ENCODE measurements at places on chromosomes 6 and 20.

DNA sequence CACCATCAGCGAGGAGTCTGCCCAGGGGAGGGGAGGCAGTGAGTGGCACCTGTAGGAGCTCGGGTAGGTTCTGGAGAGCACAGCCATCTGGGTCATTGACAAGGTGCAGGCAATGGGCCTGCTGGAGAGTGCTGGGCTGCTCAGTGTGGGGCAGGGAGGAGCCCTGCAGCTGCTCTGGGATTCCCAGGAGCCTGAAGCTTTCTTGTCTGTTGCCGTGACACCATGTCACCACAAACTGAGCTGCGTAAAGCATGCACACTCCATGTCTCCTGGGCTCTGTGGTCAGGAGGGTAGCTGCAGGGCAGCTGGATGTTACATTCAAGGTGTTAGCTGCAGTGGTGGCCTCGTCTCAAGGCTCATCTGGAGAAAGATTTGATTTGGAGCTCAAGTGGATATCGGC is 4.5 kb upstream of the SLC22A1 start:
- no peak for DNase-seq

GRCh38 chr20:2137552-2138201 is 36.0 kb downstream of the STK35 start:
- no peak for DNase-seq

GRCh38 chr6:41814629-41815028 is 27.1 kb downstream of the TOMM6 start:
- DNase-seq: no peak

DNA sequence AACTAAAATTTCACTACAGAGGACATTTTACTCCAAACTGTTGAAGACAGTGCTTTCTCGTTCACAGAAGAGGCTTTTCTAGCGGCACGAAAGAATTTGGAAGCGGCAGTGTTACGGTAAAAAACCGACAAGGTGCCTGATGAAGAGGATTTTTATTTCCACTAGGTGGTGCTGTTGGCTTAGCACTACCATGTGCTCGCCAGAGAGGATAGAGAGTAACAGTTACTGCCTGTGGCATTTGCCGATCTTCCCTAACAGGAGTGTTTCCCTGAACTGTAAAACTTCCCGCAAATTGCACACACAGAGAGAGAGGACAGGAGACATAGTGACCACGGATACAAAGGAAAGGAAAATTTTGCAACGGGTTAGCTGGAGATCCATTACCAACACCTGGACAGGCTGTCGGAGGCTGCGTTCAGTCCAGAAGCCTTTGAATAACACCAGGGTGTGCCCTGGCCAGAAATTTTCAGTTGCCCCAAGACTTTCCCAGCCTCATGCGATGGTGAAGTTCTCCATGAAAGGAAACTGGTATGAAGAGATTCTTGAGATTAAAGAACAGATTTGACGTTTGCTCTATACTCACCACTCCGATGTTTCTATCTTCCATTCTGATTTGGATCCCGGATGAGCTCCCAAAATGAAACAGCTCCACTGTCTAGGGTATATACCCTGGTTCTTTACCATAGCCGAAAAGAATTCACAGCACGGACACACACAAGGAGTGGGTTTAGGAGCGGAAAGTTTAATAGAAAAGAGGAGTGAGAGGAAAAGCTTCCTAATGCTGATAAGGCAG is 48.1 kb downstream of the HLA-DPB1 start:
- no peak for DNase-seq

GRCh38 chr6:31900917-31901414 is 920 bp downstream of the ZBTB12 start:
- DNase-seq: no peak

DNA sequence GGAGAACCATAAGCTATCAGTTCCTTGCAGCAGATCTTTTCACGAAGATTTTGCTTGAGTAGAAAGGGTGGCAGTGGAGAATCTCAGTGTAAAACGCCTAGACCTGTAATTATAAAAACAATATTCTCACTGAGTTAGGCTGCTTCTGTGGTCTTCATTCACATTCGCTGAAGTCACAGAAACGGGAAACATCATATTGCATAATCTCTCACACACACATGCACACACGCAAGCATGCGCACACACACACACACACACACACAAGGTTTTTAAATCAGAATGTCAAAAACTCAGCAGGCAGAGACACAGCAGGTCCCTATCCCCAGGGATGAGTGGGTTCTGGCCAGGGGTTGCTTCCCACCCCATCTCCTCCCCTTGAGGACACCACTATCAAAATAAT is 175.5 kb downstream of the ATXN1 start:
- DNase-seq: no peak

DNA sequence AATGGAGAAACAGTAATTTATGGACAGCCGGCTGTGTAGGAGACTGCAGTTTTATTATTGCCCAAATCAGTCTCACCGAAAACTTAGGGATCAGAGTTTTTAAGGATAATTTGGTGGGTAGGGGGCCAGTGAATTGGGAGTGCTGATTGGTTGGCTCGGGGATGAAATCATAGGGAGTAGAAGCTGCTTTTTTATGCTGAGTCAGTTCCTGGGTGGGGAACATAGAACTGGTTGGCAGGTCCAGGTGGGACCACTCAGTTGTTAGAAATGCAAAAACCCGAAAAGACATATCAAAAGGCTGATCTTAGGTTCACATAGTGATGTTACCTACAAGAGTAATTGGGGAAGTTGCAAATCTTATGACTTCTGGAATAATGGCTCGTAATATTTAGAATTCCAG is 59.3 kb downstream of the DOP1A start:
- DNase-seq: no peak

DNA sequence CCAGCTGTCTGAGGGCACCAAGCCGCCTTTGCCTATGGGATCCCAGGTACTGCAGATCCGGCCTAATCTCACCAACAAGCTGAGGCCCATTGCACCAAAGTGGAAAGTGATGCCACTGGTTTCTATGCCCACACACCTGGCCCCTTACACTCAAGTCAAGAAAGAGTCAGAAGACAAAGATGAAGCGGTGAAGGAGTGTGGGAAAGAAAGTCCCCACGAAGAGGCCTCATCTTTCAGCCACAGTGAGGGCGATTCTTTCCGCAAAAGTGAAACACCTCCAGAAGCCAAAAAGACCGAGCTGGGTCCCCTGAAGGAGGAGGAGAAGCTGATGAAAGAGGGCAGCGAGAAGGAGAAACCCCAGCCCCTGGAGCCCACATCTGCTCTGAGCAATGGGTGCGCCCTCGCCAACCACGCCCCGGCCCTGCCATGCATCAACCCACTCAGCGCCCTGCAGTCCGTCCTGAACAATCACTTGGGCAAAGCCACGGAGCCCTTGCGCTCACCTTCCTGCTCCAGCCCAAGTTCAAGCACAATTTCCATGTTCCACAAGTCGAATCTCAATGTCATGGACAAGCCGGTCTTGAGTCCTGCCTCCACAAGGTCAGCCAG is 283.0 kb downstream of the TSHZ2 start:
- no peak for DNase-seq

DNA sequence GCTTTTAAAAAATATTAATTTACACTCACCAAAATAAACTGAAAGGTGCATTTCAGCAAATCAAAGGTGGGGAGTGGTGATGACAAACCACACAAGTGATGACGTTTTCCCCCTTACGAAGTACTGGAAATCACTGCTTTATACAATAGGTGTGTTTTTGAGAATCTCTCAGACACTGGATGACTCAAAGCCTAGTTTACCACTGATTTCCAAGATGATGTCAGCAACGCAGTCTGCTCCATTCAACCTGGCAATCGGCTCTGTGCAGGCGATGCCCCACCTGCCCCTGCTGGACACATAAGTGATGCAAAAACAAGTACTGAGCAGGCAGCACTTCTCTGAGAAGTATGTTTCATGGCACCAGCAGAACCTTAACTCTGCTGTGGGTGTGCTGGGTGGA is 114.4 kb downstream of the SOD2 start:
- DNase-seq: no peak

GRCh38 chr6:117143647-117144046 is 121.7 kb upstream of the VGLL2 start:
- DNase-seq: no peak

DNA sequence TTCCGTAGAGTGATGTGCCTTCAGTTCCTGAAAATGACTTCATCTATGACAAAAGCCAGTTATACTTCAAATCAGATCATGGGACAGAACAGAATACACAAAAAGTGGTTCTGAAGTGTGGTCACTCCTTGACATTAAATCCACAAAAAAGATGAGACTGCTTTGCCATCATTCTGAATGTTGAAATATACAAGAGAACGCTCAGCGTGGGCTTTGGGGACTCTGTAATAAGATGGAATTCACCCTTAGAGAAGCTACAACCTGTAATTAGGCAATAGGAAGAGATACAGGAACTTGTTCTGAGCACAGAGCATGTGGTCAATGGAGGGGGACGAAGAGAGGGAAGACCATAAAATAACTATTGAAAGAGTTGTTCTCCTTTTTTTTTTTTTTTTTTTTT is 184.3 kb downstream of the CARMIL1 start:
- DNase-seq: no peak

GRCh38 chr6:34969662-34970265 is 80.7 kb downstream of the ANKS1A start:
- no peak for DNase-seq

GRCh38 chr6:42436825-42437224 is 14.9 kb downstream of the TRERF1 start:
- DNase-seq: no peak

GRCh38 chr6:4611429-4612129 is 164.6 kb upstream of the CDYL start:
- no peak for DNase-seq

DNA sequence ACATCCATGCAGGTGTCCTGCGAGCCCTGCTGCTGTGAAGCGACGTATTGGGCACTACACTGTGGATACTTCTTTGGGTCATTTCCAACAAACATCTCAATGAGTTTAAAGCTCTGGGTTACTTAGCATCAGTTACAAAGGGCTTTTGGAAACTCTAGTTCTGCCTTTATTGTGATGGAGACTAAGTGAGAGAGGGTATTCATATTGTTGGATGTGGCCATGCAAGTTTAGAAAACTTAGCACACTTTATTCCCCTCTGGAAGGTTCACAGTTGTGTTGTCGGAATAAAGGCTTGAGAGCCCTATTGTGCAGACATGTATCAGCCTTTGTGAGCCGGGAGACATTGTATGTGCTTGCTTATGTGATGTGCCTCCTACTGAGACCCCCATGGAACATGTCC is 22.1 kb downstream of the DUSP22 start:
- DNase-seq: no peak

GRCh38 chr20:17343091-17343490 is 116.3 kb downstream of the PCSK2 start:
- DNase-seq: no peak

GRCh38 chr20:59587570-59587969 is 16.8 kb upstream of the PHACTR3 start:
- DNase-seq: no peak

DNA sequence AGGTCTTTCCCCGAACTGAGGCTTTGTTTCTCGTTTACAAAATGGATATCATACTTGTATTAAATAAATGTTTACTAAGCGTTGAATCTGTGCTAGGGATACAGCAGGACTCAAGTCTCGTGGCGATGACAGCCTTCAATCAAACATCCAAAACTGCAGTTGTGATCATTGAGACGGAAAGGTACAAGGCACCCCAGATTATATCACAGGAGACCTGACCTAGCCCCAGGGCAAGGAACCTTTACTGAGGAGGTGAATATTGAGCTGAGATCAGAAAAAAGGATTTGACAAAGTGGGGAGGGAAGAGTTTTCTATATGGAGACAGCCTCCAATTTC is 476 bp downstream of the AAR2 start:
- no peak for DNase-seq

- DNase-seq: no peak
These were observed 118.4 kb downstream of the JPH2 start for GRCh38 chr20:44068316-44069201.

DNA sequence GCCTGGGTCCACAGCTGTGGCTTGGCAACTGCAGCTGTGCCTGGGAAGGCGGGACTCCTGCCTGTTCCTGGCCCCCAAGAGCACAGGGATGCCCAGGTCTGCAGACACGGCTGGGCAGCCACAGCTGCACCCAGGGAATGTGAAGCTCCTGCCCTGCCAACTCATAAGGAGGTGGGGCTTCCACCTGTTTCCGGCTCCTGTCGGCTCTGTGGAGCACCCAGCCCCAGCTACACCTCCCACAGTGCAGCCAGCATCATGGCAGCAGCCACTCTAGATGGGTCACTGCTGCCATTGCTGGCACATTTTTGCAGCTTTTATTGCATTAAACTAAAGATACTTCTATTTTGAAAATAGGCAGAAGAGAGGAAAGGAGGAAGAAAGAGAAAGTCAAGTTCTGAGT is 207.9 kb downstream of the SAMD5 start:
- no peak for DNase-seq

GRCh38 chr6:16216501-16217155 is 21.8 kb upstream of the GMPR start:
- no peak for DNase-seq

DNA sequence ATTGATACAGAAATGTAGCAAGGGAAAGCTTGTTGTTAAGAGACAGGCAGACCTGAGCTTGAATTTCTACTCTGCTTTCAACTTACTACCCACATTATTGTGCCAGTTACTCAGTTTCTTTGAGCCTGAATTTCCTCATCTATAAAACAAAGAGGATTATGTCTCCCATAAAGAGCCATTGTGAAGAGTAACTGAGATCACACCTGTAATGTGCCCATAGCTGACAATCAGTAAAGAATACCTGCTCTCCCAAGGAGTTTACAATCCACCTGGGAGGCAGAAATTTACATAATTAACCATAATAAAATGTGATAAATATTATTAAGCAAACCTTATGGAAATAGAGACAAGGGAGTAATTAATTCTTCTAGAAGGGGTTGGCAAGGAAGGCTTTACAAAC is 204.9 kb downstream of the EPM2A start:
- no peak for DNase-seq

- DNase-seq: no peak
These were observed 495.2 kb downstream of the PREX1 start for GRCh38 chr20:48332555-48332954.

DNA sequence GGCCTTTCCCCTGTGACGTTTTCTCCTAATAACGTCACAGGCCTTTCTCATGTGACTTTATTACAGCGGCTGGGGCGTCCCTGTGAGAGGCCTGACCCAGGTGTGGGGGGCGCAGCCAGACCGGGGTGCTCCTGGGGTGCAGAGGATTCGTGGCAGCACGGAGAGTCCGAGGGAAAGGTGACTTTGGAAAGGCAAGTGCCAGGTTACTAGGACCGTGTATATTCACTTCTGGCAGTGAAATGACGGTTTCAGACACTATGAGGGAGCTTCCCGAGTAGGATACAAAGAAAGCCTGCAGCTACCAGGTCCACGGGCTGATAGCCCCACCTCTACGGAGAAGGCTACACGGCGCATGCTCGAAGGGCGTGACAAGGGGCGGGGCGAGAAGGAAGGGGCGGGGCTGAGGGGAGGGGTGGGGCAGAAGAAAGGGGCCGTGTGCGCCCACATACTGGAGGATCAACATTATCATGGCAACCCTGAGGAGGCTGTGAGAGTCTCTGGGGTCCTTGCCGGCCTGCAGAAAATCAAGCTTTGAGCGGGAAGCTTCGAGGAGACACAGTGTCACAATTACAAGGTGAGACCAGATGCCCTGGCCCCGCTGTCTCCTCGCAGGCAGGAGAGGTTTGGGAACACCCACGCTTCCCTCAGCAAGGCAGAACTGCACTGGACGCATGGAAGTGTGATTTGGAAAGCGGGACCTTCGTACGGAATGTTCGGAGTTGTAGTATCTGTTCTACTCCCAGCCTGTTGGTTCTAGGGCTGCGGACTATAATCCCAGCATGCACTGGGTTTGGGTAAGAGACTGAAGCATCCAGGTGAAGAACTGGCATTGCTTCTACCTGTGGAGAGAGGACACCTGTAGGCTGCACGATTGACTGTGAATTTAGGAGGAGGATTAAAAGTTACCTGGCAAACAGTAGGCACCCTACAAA is 54.4 kb upstream of the ZNF337 start:
- DNase-seq: no peak

- DNase-seq: no peak
These were observed 80.9 kb downstream of the PERP start for GRCh38 chr6:138026342-138026741.

Data from brain pericyte (primary cell).